ENCODE measurements at places on chromosomes 6 and 20. TPM values are rescaled to one million over a fixed set of nuclear protein-coding genes. Genes with fewer than 3 reads are reported as not detected.

ACTL10 gene
- 2.2 TPM for total RNA-seq

SUMO4 gene
- total RNA-seq, result not detected

DDO gene
- 0.07 TPM for total RNA-seq

ELOVL2 gene
- 1.3 TPM for total RNA-seq

FBXO5 gene
- 46.1 TPM for total RNA-seq

PLA2G7 gene
- total RNA-seq, result 0.23 TPM

SIRPB2 gene
- not detected for total RNA-seq

SIRPB1 gene
- total RNA-seq, result 8.0 TPM

XKR7 gene
- 0.17 TPM for total RNA-seq

R3HDML gene
- total RNA-seq, result not detected
